ENCODE measurements at places on chromosomes 5 and 9.

DNA sequence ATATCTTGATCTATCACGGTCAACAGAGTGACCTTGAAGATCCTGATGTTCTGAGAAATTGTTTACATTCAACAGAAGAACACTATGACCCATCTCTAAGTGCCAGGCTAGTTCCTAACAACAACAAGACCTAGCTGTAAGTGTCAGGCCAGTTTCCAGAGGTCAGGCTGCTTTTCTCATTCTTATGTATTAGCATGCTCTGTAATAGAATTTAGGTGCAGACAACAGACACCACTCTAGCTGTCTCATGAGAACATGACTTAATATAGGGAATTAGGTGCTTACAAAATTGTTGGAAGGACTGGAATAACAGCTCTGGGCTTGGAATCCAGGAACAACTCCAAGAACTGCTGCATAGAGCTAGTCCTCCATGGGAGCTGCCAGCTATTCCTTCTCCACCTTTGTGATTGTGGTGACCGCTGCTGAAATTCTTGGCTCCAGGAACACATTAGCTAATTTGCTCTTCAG is 138.7 kb downstream of the SNX18 start:
- no peak for DNase-seq

- DNase-seq: no peak
These were observed 5.9 kb upstream of the YTHDC2 start for GRCh38 chr5:113507601-113508000.

GRCh38 chr9:133458643-133459312 is 1.0 kb upstream of the CACFD1 start:
- DNase-seq: no peak

GRCh38 chr5:175047048-175047447 is 322.7 kb downstream of the MSX2 start:
- DNase-seq: no peak

DNA sequence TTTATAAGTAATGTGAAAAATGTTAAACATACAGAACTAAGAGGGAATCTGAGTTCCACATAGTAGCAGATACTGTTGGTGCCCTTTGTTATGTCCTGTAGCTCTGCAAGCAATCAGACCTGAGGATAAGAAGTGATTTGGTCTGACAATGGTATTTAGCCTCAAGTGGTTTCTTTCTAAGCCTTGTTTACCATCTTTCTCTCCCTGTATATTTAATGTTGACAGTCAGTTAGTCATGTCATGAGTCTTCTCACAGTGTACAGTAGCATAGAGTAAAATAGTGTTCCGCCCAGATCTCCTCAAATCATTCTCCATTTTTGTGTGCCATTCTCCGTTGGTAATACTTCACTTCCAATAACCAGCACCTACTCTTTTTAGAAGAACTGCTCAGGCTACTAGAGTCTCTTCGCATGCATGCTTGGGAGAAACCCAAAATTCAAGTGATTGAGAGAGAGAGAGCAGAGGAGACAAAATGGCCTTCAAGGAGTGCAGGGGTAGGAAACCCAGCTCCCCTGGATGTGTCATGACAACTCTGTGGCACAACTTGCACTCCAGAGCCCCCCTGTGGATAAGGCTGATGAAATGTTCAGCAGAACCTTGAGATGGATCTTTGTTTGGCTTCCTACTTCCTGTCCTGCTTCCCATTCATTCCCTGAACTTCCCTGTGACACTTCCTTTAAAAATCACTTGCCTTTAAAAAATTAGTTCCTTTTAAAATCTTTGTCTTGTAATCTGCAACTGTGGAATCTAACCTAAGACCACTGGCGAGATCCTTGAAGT is 129.2 kb upstream of the FST start:
- DNase-seq: no peak

DNA sequence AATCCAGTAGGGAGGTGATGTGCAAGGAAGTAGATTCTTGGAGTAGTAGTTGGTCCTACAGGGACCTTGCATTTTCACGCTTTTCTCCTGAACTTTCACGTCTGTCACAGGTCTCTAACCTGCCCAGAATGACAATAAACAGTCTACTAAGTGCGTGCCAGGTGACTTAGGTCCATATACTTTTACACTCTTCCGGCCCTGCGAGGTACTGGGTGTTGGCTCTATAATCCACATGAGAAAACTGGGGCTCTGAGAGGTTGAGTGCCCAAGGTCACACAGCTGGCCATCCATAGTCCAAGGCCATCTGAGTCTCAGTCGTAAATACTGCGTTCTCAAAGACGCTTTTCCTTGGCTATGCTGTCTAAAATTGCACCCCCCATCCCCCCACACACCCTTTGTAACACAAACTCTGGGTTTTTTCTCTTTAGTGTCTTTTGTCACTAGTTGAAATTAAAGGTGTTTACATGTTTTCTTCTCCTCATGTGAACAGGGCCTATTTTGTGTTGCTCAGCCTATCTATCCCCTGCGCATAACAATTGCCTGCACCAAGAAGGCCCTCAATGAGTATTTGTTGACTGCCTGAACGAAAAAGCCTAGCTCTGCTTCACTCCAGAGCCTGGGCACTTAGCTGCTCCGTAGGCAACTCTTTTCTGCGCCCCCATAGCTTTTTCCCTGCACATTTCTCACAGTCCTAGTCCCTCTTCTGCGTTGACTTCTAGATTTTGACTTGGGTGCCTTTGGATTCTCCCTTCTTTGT is 943 bp downstream of the SFXN1 start:
- no peak for DNase-seq

GRCh38 chr9:113988385-113989016 is 89.6 kb downstream of the AMBP start:
- no peak for DNase-seq
